Activated naive CD8-positive, alpha-beta T cell treated with anti-CD3 and anti-CD28 coated beads for 36 hours (primary cell): ENCODE measurements at places on chromosomes 5 and 9. TPM values are rescaled to one million over a fixed set of nuclear protein-coding genes. Genes with fewer than 3 reads are reported as not detected.
A peak's percentile ranks its signal among the peaks of the same experiment; 100 is the strongest.

FEM1C gene
- total RNA-seq = 15.6 TPM

TMEFF1 gene
- 0.14 TPM for total RNA-seq

SLC12A2 gene
- 16.9 TPM for total RNA-seq

ZDHHC11 gene
- 5.5 TPM for total RNA-seq

CRAT gene
- total RNA-seq = 7.9 TPM

C9orf50 gene
- not detected for total RNA-seq

GRCh38 chr5:173394701-173395100, 66.5 kb upstream of the STC2 start:
- no peak for DNase-seq

- DNase-seq = peak; percentile 47
Observed at GRCh38 chr5:158382473-158382872, 523.5 kb upstream of the CLINT1 start.

GRCh38 chr5:58407042-58407719, 52.7 kb downstream of the PLK2 start:
- no peak for DNase-seq

DNA sequence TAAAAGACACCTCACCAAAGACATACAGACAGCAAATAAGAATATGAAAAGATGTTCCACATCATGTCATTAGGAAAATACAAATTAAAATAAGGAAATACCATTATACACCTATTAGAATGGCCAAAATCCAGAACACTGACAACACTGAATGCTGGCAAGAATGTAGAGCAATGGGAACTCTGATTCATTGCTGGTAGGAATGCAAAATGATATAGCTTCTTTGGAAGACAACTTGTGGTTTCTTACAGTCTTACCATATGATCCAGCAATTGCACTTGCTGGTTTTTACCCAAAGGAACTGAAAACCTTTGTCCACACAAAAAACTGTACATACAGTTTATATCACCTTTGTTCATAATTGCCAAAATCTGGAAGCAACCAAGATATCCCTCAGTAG, 6.5 kb downstream of the TMEM161B start:
- no peak for DNase-seq

DNA sequence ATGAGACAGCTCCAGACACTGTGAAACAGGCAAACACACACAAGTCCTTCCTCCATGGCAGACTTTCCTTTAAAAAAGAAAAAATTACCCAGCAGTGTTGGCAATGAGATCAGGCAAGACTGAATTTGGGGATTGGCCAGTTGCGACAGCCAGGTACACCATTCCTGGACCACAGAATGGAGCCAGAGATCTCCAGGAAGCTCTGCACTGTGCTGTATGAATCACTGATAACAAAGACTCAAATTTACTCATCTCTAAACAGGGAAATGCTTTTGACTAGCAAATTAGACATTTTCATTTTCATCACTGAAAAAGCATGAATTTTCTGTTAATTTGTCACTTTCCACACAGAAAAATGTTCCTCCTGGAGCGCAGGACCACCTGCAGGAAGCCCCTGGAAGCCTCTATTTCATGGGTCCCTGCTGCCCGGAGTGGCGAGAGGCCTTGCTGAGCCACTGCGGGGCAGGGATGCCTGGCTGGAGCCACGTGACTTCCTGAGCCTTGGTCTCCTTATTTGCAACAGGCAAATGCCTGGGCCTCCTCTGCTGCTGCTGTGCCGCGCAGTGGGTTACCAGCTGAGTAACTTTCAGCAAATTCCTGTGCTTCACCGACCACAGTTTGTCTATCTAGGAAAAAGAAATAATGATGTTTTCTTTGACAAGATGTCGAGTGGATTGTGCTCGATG, 185.9 kb upstream of the ZNF618 start:
- DNase-seq = no peak

GRCh38 chr5:97355775-97356174, 172.7 kb upstream of the RIOK2 start:
- DNase-seq = no peak

DNA sequence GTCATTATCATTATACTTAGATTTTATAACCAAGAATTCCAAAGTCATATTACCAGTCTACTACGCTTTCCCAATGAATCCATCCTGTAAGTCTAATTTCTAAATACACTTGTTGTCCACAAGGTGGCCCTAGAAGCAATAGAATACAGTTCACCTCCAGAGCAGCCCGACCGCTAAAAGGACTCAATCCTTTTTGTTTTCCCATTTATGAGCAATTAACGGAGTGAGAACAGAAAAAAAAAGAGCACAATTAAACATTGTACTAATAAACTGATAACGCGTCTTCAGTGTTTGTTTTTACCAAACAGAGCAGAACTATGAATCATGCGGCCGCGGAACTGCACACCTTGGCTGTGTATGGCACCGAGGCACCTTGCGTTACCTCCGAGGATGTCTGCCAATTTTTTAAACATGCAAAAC, 160.7 kb upstream of the DAPK1 start:
- DNase-seq = no peak

- no peak for DNase-seq
Observed at GRCh38 chr9:35731415-35732184, 395 bp downstream of the TLN1 start.

DNA sequence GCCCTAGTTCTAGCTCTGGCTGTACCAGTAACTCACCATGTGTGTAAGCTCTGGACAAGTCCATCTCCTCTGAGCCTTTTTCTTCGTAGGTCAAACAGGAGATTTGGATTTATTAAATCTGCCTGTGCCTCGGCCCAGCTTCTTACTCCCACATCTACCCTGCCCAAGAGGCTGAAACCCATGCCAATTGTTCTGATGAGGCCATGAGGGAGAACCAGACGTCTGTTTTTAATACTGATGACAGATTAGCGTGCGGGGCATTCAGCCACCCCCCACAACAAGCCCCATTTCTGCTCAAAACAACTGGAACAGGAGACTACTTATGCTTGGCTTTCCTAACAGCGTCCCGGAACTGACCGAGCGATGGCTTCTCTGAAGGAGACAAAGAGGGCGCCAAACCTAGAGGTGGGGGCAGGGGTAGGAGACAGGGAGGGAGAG, 81.2 kb upstream of the TRIM32 start:
- DNase-seq = no peak
